Right lobe of liver (tissue), 6 donors: ENCODE measurements at places on chromosomes 7 and 10.

GRCh38 chr10:34327184-34327583, 487.9 kb downstream of the PARD3 start:
- no peak for DNase-seq

GRCh38 chr7:86760236-86760635, 116.5 kb downstream of the GRM3 start:
- no peak for DNase-seq

- DNase-seq: no peak
Measured at GRCh38 chr10:31708474-31708873, 220.2 kb downstream of the ARHGAP12 start.

DNA sequence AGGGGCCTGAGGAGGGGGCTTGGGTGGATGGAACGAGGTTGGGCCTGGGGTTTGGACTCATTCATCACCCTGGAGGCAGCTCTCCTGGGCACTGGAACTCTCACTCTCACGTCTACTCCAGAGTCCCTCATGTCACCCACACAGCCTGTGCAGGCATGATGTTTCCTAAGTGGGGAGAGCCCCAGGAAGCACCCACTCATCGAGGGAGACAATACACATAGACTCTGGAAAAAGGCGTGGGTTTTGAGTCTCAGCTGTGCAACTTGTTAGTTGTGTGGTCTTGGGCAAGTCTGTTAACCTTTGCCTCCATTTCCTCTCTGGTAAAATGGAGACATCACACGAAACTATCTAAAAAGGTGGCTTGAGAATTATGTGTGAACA, 25.9 kb upstream of the RBM20 start:
- no peak for DNase-seq

DNA sequence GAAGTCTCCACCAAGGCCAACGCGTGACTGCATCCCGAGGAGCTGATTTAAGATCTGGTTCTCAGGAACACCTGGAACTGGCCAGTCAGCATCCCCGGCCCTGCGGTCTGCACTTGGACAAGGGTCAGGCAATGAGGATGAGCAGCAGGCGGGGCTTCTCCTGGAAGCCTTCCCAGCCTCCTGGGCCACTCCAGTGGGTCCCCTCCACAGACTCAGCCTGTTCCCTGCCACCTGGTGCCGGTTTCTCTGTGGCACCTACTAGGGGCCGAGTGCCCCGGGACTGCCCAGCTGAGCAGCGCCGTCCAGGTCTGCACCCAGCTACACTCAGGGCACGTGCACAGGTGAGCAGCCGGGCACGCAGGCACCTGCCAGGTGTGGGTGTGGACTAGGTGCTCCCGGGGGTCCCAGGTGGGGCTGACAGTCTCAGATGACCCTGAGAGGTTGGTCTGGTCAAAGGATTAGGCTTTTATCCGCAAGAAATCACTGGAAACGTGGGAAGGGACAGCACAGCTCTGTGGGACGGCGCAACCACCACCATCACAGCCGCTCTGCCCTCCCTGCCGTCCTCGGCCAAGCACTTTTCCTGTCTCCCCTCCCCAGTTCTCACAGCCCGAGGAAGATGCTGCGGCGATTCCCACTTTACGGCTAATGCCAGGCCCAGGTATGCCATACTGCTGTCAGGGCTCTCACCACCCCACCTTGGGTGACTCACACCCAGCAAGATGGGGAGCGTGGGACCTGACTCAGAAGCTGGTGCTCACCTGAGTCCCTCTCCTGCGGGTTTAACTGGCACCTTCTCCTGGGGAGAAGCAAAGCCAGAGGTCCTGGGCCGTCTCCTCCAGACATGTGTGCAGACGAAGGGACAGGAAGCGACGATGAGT, 166.0 kb downstream of the RNF216 start:
- no peak for DNase-seq

- DNase-seq: no peak
Measured at GRCh38 chr10:102291221-102291905, 46.0 kb downstream of the GBF1 start.

GRCh38 chr10:75101416-75102251, 9.8 kb upstream of the SAMD8 start:
- no peak for DNase-seq

- DNase-seq: no peak
Measured at GRCh38 chr7:153224890-153225289, 465.3 kb downstream of the ACTR3B start.

DNA sequence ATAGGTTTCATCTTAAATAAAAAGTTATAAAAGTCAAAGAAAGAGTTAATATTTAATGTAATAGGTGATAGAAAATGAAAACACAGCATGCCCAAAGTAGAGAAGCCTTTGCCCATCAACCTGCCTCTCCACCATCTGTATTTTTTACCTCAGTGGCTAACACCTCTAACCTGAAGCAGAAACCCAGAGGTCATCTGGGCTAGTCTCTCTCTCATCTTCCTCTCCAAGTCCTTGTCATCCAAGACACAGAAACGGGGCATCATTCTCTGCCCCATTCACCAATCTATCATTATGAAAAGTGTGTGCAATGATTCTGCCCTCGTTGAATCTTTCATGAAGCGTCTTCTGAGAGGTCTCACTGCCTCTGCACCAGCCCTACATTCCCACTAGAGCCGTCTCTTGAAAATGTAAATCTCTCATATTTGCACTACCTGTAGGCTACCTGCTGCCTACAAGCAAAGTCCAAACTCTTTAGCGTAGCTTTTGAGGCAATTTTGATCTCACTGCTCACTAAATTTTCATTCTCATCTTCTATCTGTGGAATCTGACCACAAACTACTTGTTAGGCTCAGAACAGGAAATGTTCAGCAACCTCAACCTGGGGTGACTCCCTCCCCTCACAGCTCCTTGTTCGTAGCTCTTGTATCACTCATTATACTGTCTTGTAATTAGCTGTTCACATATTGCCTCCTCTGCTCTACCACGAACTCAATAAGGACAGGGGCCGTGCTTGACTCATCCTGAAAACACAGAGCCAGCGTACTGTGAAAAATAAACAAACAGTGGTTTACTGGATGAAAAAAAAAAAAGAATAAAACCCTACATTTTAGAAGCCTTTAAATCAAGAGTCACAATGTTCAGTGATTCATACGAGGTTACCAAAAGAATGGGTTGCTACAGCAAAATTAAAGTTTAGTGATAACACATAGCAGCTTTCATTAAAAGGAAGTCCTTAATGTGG, 83.1 kb downstream of the CTNNA3 start:
- DNase-seq: no peak
